ENCODE measurements at places on chromosomes 4 and X. TPM values are rescaled to one million over a fixed set of nuclear protein-coding genes. Genes with fewer than 3 reads are reported as not detected.

The IRS4 gene
- not detected for total RNA-seq

GRCh38 chr4:7785017-7785416, 154.6 kb downstream of the AFAP1 start:
- no peak for DNase-seq

- DNase-seq, result no peak
Measured at GRCh38 chr4:26051240-26051639, 137.2 kb downstream of the SMIM20 start.

The SLIT2 gene
- total RNA-seq, result not detected
